ENCODE measurements at places on chromosomes 16 and 17.

GRCh38 chr17:42000413-42001133 is 16.7 kb downstream of the DNAJC7 start:
- DNase-seq: no peak

DNA sequence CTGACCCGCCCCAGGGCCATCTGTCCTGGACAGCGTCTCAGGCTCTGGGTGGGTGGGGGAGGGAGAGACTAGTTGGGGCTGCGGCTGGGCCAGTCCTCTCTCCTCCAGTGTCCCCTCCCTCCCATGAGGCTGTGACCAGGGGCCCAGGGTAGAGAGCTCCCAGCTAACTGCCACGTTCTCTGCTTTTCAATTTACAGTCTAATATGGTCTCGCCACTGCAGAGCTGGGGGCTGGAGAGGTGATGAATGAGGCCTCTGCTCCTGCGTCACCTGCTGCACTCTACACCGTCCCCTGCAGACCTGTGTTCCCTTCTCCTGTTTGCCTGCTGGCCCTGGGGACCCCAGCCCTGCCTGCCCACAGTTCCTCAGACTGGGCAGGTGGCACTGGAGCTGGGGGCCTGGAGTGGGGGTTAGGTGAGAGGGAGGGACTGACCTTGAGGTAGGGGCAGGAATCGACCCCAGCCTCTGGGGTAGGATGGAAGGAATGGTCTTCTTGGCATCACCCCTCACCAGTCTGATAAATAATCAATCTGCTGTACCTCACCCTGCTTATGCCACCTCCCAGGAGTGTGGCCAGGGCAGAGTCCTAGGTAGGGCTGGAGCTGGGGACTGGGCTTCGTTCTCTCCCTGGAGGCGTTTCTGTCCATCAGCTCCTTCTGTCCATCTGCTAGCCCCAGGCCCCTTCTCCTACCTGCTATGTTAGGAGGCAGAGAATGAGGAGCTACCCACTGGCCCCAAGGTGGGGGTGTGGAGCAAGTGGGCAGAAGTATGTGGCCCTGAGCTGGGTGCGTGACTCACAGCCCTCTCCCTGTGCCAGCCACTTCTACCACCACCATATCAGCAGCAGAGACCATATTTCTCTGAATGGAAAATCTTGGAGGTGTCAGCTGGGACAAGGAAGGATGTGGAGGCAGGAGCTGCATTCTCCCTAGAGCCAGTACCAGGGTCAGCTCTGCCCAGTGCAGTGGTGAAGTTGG is 12.9 kb downstream of the SEZ6 start:
- no peak for DNase-seq

- no peak for DNase-seq
Observed at GRCh38 chr16:51321251-51321650, 170.2 kb upstream of the SALL1 start.

DNA sequence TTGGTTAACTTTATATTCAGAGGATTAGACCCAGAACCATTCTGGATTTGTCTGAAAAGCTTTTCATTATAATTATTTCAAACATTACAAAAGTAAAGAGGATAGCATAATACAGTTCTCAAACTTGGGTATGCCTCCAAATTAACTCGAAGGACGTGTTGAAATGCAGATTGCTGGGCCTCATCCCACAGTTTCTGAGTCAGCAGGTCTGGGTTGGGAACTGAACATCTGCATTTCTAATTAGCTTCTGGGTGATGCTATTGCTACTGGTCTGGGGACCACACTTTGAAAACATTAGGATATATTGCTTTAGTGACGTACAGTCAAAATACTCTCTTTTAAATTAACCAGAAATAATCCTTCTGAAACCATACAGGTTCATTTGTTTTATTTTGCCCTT is 10.0 kb downstream of the TPPP3 start:
- no peak for DNase-seq

GRCh38 chr16:89534252-89534756 is 26.1 kb downstream of the SPG7 start:
- DNase-seq: no peak

- DNase-seq: no peak
Observed at GRCh38 chr17:77512062-77512946, 371.5 kb downstream of the SEC14L1 start.

DNA sequence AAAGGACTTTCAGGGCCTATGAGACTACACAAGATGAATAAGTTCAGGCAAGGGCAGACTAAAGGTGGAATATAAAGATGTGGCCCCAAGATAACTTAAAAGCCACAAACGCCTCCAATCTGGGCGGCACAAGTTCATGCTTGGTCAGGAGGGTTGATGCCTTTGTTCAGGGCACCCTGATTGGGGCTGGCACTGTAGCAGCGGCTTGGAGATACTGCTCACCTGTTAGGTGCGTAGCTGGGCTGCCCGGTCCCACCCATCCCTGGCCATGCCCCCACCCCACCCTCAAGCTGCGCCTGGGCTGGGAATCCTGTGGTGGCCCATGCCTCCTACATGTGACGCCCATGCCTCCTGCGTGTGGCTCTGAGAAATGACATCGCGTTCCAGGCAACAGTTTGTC is 12.5 kb upstream of the SLC13A2 start:
- no peak for DNase-seq

- no peak for DNase-seq
Observed at GRCh38 chr16:7703672-7704071, 371.0 kb downstream of the RBFOX1 start.

DNA sequence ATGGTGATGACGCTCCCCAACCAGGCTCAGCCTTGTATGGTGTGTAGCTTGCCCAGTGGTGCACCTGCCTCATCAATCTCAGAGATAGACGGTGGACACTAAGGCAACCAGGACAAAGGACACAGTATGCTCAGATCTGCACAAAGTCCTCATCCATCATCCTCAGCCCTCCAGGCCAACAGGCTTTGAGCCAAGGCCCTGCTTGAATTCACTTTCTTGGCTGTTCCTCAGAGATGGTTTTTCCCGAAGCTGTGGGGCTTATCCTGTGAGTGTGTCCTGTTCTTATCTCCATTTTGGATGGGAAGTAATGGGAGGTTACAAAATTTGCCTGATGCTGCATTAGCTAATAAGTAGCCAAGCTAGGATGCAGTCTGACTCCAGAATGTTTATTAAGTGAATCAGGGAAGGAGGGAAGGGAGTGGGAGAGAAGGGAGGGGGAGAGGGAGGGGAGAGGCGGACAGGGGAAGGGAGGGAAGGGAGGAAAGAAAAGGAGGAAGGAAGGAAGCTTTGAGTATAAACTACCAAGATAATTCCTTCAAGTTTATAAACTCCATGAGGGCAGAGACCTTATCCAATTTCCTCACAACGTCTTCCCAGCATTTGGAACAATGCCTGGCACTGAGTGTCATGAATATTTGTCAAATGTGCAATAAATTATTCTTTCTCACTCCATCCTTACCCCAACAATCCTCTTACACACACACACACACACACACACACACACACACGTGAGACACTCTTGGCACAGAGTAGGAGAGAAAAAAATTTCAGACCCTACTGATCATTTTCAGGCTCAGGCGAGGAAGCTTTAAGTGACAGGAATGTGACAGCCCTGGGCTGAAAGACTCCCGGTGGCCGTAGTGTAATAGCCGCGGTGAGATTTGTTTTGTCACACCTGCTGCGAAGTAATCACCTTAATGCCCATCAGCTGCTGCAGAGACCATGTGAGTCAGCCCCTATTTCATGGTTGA is 84.3 kb downstream of the BMERB1 start:
- DNase-seq: peak; percentile 44

DNA sequence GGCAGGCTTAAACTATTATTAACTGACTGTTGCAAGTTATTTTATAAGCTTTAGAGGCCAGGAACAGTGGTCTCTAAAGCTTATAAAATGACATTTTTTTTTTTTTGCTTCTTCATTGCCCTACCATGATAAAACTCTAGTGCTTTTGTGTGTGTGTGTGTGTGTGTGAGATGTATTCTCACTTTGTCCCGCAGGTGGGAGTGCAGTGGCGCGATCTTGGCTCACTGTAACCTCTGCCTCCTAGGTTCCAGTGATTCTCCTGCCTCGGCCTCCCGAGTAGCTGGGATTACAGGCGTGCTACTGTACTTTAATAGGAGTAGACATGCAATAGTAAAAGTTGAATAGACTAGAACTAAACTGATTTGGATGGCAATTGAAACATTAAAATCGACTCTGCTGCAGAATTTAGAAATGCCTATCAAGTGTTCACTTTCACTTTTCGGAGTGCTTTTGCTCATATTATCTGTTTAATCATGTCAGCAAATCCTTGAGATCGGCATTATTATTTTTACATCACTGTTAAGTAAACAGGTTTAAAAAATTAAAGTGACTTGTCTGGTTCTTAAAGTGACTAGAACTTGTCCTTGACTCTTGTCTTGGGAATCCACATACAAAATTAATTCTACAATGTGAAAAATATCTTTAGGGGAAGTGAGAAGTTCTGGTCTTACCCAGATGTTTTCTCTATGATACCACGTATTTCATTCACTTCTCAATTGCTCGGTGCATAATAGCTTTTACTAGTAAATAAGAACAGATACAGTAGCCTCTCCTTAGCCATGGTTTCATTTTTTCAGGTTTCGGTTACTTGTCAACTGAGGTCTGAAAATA is 8.4 kb upstream of the PCTP start:
- no peak for DNase-seq

- DNase-seq: peak; percentile 52
Observed at GRCh38 chr17:6231886-6232731, 161.9 kb downstream of the WSCD1 start.

GRCh38 chr17:9981344-9981915 is 76.4 kb upstream of the RCVRN start:
- DNase-seq: no peak

DNA sequence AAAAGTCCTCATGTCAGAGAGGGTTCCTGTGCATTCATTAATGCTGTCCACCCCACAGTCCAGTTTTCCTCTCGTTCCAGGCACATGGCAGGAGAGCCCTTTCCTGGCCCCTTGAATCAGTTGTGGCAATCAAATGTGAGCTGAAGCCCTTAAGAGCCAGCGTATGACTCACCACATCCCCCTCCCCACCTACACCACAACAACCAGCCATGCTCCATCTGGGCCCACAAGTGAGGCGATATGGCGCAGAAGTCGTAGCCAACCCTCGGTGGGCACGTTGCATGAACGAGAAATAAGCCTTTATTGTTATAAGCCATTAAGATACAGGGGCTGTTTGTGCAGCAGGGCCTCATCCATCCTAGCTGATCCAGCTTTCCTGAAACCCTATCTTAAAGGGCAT is 28.2 kb downstream of the GRIN2A start:
- DNase-seq: no peak

DNA sequence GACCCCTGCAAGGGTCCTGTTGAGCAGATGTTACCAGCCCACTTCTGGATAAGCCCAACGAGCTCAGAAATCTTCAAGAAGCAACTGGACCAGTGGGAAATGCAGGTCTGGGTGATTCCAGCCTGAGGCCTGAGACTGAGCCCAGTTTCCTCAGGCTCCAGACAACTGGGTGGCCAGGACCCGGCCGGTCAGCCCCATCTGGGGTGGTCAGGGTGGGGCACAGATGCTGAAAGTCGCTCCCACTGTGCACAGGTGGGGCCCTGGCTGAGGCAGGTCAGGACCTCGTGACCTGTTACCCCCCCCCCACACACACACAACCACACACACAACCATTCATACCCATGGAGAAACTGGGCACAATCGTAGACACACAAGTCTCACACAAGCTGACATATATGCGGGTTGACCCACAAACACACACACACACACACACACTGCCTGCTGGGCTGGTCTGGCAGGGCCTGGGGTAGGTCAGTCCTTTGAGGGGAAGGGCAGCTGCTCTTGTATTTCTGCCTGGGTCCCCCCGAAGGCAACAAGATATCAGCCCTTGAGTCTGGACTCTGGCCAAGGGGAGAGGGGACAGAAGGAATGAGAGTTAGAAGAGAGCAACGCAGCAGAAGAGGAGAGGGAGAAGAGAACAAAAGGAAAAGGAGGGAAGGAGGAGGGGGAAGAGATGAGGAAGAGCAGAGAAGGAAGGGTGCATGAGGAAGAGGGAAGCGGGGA is 99.0 kb upstream of the CDH5 start:
- DNase-seq: no peak

DNA sequence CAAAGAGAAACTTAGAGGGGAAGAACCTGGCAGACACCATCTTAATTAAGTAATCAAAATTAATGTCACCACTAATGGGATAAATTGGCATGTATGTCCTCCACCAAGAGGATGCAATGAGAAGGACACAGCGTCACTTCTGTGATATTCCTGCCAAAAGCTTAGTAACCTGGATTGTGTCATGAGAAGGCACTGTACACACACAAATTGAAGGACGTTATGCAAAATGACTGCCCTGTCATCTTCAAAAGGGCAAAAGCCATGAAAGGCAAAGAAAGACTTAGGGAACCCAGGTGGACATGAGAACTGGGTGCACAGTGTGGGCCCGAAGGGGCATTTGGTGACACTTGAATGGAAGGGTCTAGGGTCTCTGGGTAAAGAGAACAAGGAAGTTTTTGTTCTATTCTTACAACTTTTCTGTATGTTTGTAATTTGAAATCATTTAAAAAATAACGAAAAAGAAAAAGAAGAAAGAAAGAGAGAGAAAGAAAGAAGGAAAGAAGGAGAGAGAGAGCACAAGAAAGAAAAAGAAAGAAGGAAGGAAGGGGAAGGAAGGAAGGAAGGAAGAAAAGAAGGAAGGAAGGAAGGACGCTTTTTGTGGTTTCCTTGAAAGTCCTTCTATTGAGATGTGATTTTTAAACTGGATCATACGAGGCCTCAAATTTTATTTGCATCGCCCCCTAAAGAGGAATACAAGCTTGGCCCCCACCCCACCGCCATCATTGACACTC is 4.0 kb upstream of the APOH start:
- no peak for DNase-seq

DNA sequence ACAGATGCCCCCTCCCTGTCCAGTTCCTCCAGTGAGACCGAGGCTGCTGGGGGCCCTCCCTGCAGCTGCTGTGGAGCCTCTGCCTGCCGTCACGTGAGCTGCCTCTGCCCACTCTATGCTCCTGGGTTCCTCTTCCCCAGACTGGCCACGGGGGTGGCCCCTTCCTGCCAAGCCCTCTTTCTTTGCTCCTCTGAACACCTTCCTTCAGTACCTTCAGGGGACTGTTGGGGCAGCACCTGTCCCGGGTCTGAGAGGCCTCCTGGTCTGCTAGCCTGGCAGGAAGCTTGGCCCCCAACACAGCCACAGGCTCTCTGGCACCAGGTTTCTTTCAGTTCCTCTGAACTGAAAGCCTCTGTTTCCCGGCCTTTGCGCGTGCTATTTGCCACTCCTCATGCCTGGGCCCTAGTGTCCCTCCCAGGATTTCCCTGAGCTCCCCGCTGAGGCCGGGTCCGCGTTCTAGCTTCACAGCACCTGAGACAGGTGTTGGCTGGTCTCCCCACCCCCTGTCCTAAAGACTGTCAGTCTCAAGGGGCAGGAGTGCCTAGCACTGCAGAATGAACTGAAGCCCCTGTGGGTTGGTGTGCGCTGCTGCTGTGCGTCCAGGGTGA is 6.6 kb upstream of the ATP6V0C start:
- no peak for DNase-seq

GRCh38 chr16:55530316-55530856 is 21.5 kb downstream of the LPCAT2 start:
- DNase-seq: no peak
